Sigmoid colon (tissue), 7 donors: ENCODE measurements at places on chromosomes 6 and 20. TPM values are rescaled to one million over a fixed set of nuclear protein-coding genes. Genes with fewer than 3 reads are reported as not detected.

DNA sequence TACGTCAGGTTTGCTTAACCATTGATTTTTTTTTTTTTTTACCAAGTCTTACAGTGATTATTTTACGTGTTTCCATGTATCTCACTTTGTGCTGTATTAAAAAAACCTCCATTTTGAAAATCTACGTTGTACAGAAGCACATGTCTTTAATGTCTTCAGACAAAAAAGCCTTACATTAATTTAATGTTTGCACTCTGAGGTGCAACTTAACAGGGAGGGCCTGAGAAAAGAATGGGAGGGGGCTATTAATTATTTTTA lies 8.4 kb downstream of the LOC128125822 start:
- no peak for DNase-seq

DNA sequence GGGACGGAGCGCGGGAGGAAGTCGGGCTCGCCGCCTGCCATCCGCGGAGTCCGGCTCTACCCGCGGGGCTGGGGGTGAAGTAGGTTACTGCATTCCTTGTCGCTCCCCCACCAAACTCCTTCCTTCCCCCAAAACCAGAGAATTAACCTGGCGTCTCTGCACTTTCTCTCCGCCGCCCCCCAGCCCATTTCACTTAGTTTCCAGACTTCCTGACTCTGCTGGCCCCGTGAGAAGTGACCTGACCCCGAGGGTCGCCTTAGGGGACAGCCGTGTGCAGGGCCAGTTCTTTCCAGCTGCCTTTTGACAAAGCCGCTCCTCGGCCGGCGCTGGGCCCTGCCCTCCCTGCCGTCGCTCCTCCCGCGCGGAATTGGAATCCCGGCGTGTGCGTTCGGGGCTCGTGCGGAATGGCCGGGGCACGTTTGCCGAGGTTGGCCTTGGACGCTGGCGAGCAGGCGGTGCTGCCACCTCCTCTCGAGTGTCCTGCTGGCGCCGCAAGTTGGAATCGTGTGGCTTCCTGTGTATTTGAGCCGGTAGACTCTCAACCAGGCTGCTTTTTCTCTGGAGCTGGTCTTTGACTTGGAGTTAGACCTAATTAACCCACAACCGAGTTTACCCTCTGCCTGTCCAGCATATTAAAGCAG lies 650 bp downstream of the DCBLD1 start:
- peak; percentile 70 for DNase-seq

DNA sequence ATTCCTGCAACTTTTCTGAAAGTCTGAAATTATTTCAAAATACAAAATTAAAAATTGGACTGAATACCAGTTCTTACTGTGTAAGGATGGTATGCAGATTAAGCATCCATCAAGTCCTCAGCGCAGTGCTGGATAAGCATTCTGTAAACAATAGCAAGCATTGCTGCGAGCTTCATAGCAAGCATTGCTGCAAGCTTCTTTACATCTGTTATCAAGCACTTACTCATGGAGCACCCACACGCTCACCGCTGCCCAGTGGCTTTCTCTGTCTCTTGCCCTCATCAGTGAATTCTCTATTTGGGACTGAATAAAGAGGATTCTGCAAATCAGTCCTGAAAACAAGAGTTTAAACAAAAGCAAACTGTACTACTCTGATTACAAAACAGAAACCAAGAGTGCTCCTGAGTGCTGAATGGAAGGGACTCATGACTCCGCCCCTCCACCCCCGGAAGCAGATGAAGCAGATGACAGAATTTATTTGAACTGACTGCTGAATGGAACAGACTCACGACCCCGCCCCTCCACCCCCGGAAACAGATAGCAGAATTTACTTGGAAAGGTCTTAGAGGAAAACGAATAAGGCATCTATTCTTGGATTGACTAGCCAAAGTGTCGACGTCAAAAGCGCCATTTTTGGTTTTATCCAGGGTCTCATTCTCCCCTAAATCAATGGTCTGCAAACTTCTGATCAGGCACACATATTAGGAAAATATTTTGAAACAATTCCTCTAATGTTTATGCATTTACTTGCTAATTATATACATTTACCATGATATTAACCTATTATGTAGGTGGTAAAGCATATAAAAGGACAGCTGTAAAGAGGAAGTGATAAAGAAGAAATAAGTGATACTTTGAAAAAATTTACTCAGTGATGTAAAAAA lies 22.1 kb upstream of the EYA2 start:
- DNase-seq: no peak

DNA sequence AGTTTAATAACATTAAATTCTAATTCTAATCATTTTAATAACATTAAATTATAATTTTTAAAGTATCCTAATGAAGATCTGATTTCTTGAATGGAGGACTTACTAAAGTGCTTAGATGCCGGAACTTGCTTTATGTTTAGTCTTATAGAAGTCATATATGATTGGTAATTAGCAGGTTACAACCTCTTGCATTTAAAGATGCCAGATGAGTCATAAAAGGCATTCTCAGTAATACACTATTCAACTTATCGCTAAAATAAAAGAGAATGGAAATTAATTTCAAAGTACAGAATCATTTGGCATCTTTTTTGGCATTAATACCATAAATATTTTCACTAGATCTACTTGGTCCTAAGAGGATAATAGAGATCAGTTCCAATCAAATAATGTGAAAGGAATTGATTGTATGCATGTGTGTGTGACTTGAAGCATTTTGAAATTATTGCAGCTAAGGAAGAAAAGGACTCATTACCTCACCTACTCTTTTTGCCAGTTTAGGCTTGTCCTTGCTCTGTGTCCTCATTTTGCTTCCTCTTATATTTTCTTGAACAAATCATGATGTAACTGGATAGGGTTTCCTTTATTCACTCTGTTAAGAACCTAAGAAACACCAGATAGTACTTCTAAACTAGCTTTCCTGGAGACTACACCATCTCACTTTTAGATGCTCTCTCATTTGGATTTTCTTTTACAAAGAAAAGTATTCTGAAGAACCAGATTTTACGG lies 2.7 kb downstream of the COL21A1 start:
- DNase-seq: no peak

- DNase-seq: no peak
Measured at GRCh38 chr6:1003394-1004160, 308.3 kb upstream of the FOXQ1 start.

DNA sequence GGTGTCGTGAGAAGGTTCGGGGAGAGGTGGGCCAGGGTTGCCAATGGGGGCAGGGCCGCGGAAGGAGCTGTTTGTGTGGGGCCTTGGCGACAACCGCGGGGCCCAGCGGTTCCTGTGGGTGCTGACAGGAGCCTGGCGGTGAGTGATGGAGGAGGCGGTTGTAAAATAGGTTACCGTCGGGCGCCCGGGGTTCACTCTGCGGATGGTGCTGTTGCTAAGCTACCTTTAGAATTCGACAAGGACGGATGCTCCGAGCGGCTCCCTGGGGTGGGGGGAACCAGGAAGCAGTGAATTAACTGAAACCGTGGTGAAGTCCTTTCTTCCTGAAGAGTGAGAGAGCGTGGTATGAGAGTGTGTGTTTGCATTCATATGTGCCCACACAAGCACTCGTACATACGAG lies 61.7 kb downstream of the CDH22 start:
- DNase-seq: no peak

DNA sequence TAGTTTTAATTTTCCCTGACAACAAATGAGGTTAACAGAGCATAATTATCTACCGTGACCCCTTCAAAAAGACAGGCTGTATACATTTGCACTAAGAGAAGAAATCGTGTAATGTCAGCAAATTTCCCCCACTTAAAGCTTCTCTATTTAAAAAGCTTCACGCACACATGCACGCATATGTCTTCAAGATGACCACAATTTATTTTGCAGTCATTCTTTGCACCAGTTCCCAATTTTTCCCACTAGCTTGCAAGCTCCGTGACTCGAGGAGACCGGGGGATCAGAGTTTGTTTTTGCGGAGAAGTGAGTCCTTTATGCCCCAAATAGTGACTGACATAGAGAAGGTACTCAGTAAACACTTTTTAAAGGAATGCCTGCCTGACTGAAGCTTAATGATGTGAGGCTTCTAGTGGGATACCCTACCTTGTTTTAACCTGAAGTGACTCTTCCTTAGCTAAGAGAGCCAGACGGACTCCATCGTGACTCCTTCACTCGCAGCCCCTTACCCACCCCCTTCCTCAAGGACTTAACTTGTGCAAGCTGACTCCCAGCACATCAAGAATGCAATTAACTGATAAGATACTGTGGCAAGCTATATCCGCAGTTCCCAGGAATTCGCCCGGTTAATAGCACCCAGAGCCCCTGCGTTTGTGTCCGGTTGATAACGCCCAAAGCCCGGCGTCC lies 9.3 kb upstream of the NQO2 start:
- peak; percentile 74 for DNase-seq

GRCh38 chr6:1631251-1631650 lies 21.5 kb downstream of the FOXC1 start:
- no peak for DNase-seq

GRCh38 chr20:51434580-51435247 lies 107.8 kb downstream of the NFATC2 start:
- no peak for DNase-seq

DNA sequence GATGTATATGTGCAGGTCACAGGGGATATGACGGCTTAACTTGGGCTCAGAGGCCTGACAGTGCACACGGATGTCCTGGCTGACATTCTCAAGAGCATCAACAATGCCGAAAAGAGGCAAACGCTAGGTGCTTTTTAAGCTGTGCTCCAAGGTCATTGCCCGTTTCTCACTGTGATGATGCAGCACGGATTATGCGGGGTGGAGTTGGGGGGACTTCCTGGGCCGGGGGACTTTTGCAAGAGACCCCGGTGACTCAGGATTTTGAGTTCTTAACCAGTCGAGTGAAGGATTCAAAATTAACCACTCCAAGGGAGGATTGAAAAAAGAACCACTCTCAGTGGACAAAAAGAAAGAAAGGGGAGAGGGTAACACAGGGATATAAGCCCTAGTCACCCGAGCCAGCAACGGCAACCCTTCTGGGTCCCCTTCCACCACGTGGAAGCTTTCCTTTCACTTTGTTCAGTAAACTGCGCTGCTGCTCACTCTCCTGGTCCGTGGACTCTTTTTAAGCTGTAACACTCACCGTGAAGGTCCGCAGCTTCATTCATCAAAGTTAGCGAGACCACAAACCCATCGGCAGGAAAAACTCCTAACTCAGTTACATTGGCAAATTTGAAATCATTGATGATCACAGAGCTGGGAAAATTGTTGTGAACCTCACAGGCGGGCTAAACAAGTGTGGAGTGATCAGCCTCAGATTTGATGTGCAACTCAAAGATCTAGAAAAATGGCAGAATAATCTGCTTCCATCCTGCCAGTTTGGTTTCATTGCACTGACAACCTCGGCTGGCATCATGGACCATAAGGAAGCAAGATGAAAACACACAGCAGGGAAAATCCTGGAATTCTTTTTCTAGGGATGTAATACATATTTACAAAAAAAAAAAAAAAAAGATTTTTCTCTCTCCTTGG lies 199.3 kb downstream of the ARID1B start:
- DNase-seq: peak; percentile 63

DNA sequence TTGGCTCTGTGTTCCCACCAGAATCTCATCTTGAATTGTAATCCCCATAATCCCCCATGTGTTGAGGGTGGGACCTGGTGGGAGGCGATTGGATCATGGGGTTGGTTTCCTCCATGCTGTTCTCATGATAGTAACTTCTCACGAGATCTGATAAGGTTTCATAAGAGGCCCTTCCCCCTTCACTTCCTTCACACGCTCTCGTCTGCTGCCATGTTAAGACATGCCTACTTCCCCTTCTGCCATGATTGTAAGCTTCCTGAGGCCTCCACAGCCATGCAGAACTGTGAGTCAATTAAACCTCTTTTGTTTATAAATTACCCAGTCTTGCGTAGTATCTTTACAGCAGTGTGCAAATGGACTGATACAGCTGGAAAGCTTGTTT lies 90.0 kb downstream of the ELOVL5 start:
- no peak for DNase-seq

DNA sequence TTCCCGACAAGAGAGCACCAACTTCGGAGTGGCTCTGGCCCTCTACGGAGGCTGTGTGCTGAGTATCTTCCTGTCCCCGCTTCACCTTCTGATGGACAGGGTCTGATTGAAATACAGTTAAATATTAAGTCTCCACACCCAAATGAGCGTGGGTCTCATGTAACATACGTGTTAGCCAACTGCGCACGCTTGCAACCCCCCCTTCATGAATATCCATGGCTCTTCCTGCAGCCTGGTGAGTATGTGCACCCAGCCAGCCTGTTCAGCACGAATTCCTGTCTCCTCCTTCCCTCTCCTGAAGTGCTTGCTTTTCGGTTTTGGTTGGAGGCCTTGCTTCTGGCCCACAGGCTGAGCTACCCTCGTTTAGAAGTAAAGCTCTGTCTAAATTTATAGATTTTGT lies 102.9 kb upstream of the FRMD1 start:
- peak; percentile 22 for DNase-seq

DNA sequence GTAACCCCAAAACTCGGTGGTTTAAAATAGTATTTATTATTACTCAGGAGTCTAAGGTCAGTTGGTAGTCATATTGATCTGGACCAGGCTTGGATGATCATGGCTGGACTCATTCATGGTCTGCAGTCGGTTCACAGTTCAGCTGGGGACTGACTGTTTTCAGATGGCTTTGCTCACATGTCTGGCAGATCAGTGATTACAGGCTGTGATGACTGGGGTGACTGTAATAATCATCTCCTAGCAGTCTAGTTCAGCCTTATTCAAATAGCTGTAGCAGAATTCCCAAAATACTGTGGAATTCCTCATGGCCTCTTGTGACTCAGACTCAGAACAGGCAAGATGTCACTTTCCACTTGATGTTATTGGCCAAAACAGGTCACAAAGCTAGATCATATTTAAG lies 16.4 kb upstream of the NT5DC1 start:
- no peak for DNase-seq

DNA sequence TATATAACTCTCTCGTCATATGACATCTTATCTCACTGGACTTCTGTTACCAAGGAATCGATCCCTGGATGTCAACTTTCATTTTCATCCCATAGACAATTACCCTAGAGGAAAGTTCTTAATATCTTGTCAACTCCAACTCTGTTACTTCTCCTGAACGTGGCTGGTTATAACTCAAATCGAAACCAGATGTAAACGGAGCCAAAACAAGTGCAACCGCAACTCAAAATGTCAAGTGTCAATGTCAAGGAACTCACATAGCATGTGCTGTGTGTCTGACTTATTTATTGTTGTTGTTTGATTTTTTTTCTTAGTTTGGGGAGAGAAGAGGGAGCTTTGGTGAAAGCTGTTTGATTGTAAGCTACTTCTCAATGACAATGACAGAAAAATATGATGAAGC lies 108.6 kb downstream of the VIP start:
- DNase-seq: no peak

GRCh38 chr20:52869698-52870501 lies 102.3 kb upstream of the TSHZ2 start:
- no peak for DNase-seq

GRCh38 chr6:16948396-16948795 lies 153.5 kb upstream of the STMND1 start:
- DNase-seq: no peak

- no peak for DNase-seq
Measured at GRCh38 chr6:153771577-153771976, 267.5 kb upstream of the OPRM1 start.

GRCh38 chr6:90000864-90001731 lies 106.8 kb downstream of the GJA10 start:
- DNase-seq: no peak

GRCh38 chr20:15917283-15917682 lies 656.0 kb downstream of the KIF16B start:
- DNase-seq: no peak

GRCh38 chr6:80440496-80441115 lies 334.1 kb downstream of the BCKDHB start:
- no peak for DNase-seq

TCP11 gene
- not detected for polyA plus RNA-seq

MEP1A gene
- polyA plus RNA-seq: 39.1 TPM

PPP1R11 gene
- polyA plus RNA-seq: 89.8 TPM

SGK2 gene
- 46.2 TPM for polyA plus RNA-seq

WFDC5 gene
- polyA plus RNA-seq: 0.39 TPM

ANKRD6 gene
- 2.3 TPM for polyA plus RNA-seq

SCRT2 gene
- polyA plus RNA-seq: not detected

C6orf141 gene
- 3.4 TPM for polyA plus RNA-seq
